GM12865 (cell line): ENCODE measurements at places on chromosomes 16 and 17.

- peak; percentile 49 for DNase-seq
Measured at GRCh38 chr17:16962804-16963203, 9.1 kb downstream of the TNFRSF13B start.

DNA sequence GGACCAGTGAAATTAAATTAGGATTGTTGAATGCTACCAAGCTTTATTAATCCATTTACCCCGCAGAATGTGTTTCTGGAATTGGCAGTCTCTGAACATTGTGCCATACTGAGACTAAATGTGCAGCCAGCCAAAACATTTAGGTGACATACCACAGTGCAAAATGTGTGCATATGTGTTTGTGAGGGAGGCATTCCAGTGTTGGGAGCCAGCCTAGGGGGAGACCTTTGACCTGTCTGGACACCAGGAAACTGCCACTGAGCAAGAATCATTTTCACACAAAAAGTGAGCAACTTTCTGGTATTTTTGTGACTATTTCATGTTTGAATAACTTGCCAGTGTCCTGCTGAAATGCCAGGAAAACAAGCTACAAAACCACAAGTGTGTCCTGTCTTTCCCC lies 64.7 kb upstream of the SLC12A3 start:
- no peak for DNase-seq

GRCh38 chr17:49514071-49514721 lies 19.1 kb downstream of the NGFR start:
- DNase-seq: peak; percentile 23

DNA sequence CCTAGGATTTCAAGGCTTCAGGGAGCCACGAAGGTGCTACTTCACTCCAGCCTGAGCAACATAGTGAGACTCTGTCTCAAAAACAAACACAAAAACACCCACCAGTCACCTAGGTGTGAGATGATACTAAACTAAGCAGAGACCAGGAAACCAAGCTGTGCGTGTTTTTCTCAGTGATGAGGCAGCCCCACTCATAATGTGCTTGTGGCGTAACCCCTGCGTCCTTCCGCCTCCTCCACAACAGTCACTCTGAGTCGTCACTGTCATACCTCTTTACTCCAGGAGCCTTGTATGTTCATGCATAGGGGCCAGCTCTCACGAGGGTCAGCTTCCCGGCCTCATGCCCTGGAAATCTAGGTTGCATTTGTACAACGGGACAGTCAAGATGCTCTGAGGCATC lies 31.1 kb upstream of the SLC47A1 start:
- peak; percentile 16 for DNase-seq

DNA sequence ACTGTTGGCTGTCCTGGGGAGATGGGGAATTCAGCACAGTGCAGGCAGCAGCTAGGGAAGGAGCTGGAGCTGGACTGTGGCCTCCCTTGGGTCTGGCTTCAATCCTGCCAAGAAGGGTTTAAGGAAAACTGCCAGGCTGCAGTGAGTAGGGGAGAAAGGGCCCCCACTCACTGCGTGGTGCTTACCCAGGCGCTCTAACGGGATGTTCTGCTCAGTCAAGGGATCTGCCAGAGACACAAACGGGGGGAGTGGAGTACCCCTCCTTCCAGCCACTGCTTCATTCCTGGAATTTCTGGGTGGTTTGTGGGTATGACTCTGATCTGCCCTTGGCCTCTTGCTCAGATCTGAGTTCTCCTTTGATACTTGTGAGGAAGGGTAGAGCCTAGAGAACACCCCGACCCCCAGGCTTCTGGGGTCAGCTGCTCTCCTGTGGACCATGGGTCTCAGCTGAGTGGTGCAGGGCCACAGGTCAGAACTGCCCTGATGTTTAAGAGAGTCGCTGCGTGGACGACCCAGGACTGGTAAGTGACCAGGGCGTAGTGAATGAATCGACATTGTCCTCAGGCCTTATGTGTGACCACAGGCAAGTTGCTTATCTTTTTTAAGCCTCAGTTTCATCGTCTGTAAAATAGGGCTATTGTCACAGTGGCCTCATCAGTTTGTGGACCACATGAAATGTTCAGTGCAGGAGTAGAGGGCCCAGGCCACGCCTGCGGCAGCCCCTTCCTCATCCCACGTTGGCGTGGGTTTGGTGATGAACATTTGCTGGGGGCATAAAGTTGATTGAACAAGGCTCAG lies 9.6 kb downstream of the CRISPLD2 start:
- no peak for DNase-seq

- peak; percentile 74 for DNase-seq
Measured at GRCh38 chr17:50087246-50087911, 7.8 kb upstream of the PDK2 start.
